ENCODE measurements at places on chromosomes 5 and 9.

DNA sequence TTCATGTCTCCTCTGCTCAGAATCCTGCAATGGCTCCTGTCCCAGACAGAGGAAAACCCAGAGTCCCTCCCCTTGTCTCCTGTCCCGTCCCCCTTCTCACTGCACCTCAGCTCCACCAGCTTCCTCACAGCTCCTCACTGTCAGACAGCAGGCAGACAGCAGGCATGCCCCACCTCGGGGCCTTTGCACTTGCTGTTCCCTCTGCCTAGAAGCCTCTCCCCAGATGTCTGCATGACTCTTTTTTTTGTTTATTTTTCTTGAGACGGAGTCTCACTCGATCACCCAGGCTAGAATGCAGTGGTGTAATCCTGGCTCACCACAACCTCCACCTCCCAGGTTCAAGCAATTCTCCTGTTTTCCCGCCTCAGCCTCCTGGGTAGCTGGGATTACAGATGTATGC lies 8.8 kb upstream of the SLC6A7 start:
- DNase-seq, result no peak

DNA sequence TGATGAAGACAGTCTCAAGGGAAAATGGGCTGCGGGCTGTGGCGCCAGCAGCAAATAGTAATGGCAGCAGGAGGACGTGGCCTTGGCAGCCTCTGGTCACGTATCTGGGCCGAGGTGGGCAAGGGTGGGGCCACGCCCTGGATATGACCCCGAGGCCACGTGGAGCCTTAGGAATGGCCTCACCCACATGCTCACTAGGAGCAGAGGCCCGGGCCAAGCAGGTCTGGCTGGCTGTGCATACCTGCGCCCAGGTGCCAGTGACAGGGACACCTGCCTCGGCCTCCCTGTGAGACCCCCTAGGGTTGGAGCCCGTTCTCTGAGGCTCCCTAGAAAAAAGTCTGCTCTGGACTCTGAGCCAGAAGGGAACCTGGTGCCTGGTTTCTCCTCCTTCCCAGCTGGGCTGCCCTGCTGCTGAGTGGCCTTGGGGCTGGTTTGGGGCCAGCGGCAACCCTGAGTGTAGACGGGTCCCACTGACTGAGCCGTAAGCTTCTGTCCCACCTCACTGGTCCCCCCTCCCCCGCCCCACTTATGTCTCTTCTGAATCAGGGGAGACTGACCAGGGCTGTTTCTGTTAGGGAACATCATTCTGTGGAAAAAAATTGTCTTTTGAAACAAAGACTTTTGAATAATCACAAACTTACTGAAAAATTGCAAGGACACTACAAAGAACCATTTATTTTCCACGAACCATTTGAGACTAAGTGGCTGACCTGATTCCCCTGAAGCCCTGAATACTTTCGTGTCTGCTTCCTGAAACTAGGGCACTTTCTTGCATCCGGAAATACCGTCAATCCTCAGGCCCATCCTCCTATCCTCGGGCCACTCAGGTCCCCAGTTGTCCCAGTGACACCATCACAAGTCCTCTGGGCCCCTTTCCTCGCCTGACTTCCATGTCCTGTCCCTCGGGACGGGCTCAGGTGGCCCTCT lies 60.8 kb downstream of the WNK2 start:
- DNase-seq, result no peak

- no peak for DNase-seq
Observed at GRCh38 chr9:28782630-28783029, 1209.3 kb upstream of the C9orf72 start.

GRCh38 chr9:77215874-77216273 lies 38.5 kb downstream of the VPS13A start:
- DNase-seq, result no peak

GRCh38 chr9:99489060-99489413 lies 267.0 kb downstream of the SEC61B start:
- no peak for DNase-seq

GRCh38 chr9:27645161-27645840 lies 72.0 kb upstream of the C9orf72 start:
- DNase-seq, result no peak

DNA sequence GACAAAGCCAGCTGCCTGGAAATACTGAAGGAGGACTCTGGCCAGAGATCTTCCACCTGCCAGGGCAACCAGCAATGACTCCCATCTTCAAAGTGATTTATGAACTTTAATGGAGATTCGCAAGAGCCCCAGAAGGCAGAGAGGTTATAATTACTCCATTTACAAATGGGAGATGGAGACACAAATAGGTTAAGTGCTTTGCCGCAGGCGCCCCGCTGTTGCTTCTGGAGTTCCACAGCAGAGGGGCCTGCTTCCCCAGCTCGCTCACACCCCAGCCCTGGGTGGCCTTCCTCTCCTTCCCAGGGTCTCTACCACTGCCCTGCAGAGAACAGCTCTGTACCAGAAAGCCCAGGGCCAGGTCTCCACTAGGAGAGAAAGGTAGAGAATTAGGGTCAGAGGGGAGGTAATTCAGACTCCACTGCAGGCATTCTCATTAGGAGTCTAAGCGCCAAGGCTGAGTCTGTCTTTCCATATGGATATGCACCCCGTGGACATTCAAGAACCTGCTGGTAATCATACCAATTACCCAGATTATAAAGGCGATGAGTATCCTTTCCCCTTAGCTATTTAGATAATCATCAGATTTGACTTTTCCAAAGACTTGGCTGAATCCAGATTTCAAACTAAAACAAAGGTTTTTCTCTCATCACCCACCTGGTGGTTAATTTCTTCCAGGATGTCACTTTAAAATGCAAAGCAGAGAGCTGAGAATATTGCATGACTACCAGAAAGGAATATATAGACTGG lies 157.6 kb upstream of the TUT7 start:
- no peak for DNase-seq

DNA sequence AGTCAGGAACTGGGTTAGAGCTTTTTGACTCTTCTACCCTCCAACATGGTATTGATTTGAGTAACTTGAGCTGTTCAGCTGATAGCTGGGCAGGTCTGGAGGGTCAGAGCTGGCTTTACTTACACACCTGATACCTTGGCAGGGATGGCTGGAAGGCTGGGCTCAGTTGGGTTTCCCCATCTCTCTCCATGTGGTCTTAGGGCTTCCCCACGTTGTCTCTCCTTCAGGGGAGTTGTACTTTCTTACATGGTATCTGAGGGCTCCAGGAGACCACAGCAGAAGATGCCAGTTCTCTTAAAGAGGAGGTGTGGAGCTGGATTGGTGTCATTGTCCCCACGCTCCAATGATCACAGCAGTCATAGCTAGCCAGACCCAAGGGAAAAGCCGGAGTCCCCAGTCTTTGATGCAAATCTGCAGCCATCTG lies 25.6 kb downstream of the ISOC1 start:
- DNase-seq, result no peak

GRCh38 chr5:107502676-107503060 lies 168.1 kb downstream of the EFNA5 start:
- DNase-seq, result no peak

- no peak for DNase-seq
Observed at GRCh38 chr5:7348168-7348854, 47.6 kb upstream of the ADCY2 start.

DNA sequence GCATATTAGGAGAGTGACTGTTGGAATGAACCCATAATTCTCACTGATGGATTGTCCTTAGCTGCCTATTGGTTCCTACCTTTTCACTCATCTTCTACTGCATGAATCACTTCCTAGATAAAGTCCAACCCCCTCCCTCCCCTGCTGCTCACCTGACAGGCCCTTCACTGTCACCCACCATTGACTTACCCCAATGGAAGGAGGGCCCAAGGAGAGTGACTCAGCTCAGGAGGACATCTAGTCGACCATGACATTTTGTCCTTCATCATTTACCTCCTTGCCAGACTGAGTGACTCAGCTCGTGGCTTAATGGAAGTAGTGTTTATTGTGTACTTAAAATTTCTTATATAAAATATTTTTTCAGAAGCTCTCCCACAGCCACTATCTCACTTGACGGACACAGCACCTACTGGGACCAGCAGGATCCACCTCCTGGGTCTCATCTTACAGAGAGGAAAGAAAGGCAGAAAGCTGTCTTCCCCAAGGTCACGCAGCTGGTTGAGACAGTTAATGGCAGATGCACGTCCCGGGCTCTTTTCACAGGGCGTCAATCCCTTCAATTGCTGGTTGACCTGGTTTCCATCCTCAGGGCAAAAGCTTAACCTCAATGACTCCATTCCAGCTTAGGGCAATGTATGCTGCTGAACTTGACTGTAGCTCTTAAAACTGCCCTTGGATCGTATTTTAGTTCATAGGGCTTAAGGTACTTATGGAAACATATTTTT lies 142.3 kb downstream of the MARCHF11 start:
- no peak for DNase-seq

DNA sequence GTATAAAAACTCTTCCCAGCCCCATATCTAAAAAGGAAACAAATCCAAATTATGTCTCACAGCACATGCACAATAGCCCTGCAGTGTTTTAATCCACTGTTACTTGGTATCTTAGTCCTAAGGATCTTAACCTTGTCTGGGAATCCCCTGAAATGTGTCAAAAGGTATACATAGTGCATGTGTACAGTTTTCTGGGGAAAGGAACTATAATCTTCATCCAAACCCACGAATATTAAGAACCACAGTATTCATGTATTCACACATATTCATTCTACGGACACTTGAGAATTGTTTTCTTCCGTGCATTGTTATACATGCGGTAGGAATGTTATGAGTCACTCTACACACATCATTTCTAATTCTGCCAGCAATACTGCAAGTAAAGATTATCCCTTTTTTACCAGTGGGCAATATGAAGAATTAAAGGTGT lies 47.8 kb upstream of the SNX2 start:
- DNase-seq, result no peak

GRCh38 chr5:157828105-157828943 lies 30.6 kb downstream of the CLINT1 start:
- DNase-seq, result no peak

DNA sequence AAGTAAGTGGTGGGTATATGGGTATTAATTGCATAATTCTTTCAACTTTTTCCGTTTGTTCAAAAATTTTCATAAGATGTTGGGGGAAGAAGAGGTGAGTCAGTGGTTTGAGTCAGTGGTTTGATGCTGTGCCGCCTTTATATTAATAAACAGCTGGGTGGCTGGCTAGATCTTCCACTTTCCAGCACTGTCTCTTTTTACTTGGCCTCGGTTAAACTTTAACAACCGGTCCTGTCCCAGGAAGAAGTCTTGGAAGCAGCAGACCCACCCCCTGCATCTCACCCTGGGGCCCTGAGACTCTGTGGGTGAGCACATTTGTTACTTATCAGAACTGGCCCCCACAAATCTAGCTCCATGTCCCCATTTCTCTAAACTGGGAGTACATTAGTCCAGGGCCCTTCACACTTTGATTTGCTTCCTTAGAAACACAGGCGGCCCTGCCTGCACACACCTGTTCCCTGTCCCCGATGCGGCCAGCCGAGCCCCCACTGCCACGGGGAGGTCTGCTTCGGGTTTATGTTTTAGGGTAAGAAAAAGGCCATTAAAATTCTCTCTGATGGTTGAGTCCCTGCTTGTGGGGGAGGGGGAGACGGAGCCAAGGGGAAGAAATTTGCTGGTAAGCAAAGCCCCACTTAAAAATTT lies 90.7 kb downstream of the PTCH1 start:
- no peak for DNase-seq

- no peak for DNase-seq
Observed at GRCh38 chr9:114214181-114214580, 58.8 kb downstream of the COL27A1 start.

DNA sequence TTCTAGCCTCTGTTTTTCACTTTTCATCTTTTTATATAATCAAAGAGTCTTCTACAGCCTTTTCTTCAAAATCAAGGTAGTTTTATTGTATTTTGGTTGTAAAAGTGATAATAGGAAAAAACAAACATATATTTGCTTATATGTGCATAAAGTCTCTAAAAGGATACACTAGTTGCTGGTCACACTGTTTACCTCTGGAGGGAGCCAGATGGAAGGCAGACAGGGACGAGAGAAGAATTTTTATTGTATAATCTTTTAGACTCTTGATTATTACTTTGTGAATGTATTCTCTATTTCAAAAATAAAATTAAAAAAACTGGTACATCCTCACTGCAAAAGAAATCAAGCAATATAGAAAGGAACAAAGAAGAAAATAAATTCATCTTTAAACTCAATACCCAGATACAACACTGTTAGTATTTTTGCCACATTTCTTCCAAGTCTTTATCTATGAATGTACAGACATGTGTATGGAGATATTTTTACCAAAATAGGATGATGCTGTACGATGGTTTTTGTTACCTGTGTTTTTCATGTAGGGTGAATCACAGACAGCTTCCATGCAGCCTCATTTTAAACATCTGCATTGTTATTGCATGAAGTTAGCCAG lies 6.1 kb upstream of the RNF183 start:
- DNase-seq, result no peak

DNA sequence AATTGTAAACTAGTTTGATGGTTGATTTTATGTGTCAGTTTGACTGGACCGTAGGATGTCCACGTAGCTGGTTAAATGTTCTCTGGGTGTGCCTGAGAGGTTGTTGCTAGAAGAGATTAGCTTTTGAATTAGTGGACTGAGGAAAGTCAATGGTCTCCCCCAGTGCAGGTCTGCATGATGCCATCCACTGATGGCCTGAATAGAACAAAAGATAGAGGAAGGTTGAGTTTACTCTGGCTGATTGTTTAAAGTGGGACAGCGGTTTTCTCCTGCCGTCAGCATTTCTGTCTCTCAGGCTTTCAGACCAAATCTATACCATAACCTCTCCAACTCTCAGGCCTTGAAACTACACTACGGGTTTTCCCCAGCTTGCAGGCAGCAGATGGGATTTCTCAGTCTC lies 899.2 kb upstream of the WWC1 start:
- no peak for DNase-seq

DNA sequence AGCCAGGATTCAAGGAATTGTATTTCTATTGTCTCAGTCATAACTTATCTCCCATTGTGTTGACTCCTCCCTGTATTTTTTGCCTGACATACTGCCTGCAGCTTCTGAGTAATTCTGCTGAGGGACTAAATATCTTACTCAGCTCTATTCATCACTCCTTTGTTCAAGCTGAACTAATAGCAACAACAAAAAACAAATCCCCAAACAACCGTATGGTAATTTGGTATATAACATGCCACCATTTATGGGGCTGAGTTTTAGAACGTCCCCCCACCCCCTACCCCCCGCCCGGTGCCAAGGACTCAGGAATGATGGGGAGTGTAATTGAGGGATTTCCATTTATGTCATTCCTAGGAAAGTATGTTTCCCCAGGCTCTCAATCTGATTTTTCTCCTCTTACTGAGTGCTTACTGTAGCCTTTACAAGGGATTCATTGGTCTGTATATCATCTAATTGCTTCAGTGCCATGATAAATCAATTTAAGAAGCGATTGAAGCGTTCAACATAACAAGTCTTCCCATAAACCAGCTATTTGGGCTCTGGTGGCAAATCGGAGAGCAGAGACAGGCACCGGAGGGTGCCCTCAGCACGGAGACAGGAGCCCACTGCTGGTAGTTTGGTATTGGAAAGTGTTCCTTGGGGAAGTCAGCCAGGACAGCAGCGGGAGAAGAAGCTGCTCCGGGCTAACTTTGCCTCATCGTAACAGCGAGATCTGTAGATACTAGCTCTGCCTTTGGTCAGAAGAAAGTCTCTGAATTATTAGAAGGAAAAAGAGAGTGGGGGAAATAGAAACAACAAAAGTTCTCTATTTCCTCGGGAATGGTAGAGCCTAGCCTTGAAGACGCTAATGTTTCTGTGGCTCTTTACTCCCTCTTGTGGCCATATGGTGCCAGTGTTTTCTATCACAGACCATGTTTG lies 40.7 kb upstream of the HSD17B4 start:
- peak; percentile 25 for DNase-seq

- DNase-seq, result no peak
Observed at GRCh38 chr5:71013575-71013974, 11.6 kb downstream of the NAIP start.

- no peak for DNase-seq
Observed at GRCh38 chr5:99773290-99773689, 761.9 kb upstream of the FAM174A start.

GRCh38 chr5:106854105-106854687 lies 816.5 kb downstream of the EFNA5 start:
- no peak for DNase-seq
